ENCODE measurements at places on chromosomes 5 and 9.

GRCh38 chr9:82134010-82134409 lies 145.4 kb downstream of the SPATA31D1 start:
- DNase-seq, result no peak

DNA sequence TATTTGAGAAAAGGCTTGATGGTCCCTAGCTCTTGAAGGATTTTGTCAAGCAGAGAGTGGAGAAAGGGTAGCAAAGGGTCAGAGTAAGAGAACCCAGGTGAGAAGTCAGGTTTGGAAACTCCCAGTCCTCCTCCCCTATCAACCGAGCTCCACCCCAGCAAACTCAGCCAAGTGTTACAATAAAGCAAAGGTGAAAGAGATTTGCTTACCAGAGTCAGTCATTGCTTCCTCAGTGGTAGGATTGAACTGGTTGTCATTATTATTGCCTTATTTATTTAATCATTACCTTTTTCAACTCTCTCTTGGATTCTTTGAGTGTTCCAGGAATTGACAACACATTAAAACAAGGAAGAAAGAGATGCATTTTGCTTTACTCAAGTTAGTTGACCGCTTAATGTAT lies 80.5 kb downstream of the RFK start:
- no peak for DNase-seq

DNA sequence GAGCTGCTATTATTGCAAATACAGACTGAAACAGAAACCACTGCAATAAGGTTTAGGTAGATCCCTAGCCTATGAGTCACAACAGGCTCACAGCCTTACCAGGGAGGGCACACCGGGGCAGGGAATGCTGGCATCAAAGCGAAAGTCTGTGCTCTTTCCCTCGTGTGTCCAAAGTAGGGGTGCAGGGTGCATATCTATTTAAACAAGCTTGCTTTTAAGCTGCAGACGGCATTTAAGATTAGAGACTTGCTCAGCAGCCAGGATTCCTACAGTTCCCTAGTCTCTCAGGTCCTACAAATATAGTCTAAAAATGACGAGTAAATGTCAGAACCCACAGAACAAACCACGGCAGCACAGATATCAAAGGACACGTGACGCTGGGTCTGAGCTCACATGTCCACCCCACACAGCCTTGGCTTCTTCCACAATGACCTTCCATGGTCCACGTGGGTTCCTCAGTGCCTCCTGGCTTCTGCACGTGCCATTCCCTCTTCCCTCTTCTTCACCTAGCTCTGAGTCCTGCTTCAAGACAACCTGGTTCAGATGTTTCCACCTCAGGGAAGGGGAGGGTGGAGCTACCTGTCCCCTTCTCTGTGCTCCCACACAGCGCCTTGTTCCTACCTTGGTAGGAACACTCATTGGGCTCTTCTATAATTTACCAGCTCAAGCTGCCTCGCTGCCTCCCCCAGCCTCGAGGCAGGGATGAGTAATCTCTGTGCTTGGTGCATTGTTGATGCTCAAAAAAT lies 193.2 kb downstream of the MAPKAP1 start:
- DNase-seq, result no peak

- no peak for DNase-seq
Measured at GRCh38 chr9:27539479-27540441, 10.1 kb upstream of the MOB3B start.

GRCh38 chr9:34501889-34502425 lies 20.8 kb downstream of the ENHO start:
- DNase-seq, result no peak

- DNase-seq, result no peak
Measured at GRCh38 chr5:172371684-172372083, 82.6 kb downstream of the SH3PXD2B start.

- DNase-seq, result no peak
Measured at GRCh38 chr5:141517880-141518617, 29.2 kb downstream of the PCDHGC5 start.

DNA sequence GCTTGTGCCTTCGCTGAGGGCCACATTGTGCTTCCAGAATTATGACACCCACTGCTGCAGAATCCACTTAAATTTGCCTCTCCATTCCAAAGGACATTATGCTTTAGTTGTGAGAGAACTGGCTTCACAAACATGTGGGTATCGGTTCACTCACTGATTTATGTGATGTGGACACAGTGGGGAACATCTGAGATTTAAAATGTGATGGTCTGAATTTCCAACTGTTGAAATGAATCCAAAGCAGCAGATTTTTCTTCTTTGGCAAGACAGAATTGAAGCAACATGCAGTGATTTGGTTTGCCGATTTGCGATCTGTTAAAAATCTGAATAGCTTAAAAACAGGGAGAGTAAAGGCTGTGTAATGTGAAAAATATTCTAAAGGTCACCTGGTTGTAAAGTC lies 20.3 kb downstream of the PCSK5 start:
- DNase-seq, result no peak

GRCh38 chr5:848671-849111 lies 2.1 kb downstream of the ZDHHC11 start:
- DNase-seq, result no peak

DNA sequence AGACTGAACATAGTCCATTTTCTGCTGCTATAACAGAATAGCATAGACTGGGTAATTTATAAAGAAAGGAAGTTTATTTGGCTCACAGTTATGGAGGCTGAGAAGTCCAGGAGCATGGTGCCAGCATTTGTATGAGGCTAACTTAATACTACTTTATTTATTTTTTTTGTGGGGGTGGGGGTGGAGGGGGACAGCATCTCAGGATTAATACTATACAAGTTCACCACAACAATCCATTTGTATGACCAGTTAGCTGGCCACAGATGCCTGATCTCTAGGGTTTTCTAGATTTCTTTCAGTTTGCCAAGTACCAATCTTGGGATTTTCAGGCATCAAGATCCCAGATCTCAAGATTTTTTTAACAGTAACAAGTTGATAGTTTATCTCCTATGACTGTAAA lies 20.3 kb downstream of the ANGPTL2 start:
- DNase-seq, result no peak

GRCh38 chr5:76083555-76084495 lies 642 bp downstream of the SV2C start:
- no peak for DNase-seq

GRCh38 chr5:58872670-58873273 lies 289.9 kb downstream of the RAB3C start:
- no peak for DNase-seq

DNA sequence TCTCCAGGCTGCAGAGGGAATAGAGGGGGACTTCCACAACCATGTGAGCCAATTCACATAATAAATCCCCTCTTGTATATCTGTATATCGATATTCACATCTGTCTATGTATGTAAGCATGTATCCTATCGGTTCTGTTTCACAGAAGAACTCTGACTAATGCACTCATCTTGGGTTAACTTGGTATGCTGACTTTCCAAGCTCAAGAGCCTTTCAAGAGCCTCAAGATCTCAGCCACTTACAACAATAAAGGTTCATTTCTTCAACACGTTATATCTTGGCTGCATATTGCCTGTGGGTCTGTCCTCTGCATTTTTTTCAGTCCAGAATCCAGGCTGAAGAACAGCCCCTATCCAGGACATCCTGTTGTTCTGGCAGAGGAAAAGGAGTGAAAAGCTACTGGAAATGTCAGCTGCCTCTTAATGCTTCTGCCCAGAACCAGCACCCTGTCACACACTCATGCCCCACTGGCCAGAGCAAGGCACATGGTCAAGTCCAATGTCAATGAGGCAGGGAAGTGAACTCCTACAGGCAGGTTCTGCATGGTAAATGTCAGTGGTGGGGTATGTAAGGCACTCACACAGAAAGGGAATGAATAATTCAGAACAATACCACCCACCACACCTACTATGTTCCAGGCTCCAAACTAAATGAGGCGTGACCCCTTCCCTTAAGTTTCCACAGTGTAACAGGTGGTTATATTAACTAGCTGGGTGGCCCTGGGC lies 91.6 kb upstream of the ICE1 start:
- no peak for DNase-seq

DNA sequence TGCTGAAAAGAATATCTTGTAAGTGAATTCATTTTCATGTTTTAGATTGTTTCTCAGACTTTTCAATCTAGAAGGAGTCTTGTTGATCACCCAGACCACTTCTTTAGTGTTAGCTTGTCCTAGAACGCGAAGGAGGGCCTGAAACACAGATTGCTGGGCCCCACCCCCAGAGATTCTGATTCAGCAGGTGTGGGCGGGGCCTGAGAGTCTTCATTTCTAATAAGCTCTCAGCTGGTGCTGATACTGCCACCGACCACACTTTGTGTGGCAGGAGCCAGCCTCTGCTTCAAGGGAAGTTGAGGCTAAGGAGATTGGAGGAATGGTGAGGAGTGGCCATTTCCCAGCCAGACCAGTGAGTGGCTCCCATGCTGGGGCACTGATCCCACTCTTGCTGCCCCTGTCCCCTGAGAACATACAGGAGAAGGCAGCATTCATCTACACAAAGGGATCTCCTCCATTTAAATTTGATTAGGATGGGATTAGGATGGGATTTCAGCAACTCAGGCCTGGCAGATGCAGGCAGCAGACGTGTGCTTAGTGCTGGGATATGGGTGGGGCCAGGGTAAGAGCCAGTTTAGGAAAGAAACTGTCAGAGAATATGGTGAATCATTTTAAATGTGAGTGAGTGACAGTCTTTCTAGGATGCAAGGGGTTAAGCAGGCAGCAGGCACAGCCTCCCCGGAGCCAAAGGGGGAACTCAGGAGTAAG lies 35.9 kb downstream of the ZNF618 start:
- no peak for DNase-seq

GRCh38 chr5:116492016-116492623 lies 82.5 kb downstream of the SEMA6A start:
- DNase-seq, result no peak

DNA sequence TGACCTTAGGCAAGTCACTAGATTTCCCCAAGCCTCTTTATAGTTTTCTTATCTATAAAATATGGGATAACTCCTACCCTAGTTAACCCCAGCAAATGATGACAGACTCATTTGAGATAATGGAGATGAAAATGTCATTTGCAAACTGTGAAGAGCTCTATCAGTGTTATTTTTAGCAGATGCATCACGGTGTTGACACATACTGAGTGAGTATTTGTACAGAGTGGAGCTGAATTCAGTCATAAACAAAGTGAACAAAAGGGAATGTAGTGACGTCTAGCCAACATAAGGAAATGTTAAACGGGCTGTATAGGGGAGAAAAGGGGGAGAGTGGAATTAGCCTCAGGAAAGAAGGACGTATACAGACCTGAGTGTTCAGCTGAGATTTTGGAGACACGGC lies 75.9 kb downstream of the NMUR2 start:
- no peak for DNase-seq

GRCh38 chr5:3891113-3891512 lies 295.5 kb downstream of the IRX1 start:
- no peak for DNase-seq

DNA sequence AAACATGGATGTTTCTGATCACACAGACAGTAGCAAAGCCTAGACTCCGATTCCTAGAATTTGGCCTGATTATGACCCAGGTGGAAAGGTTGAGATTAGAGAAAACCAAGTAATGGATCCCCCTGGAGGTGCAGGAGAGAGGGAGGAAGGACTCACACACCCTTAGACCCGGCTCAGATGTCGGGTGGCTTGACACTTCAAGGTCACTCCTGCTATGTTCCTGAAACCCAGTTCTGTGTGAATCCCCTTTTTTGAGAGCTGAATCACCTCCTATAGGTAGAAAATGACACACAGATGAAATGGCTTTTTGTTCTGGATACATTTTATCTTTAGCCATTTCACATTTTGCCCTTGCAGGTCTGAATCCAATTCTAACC lies 192.8 kb downstream of the ARRDC3 start:
- DNase-seq, result no peak

DNA sequence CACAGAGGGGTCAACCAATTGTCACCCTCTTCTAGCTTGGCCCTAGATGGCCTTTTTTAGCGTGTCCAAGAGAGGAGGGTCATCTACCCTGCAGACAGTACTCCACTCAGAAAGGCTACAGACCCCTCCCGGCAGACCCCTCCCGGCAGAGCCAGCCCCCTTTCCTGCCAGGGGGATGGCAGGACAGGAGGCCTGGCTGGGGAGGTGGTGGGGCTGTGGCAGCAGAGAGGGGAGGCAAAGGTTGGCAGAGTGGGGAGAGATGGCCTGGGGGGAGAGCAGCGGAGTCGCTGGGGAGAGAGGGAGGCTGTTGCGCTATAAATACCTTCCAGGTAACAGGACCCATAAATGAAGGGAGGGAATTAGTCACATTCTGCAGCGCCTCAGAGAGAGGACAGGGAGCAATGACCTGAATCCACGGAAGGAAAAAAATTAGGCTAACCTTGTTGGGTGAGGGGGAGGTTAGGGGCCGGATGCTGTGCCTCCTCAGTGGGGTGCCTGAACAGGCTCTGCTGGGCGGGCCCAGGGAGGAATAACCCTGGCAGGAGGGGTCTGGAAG lies 32.9 kb upstream of the PSD2 start:
- no peak for DNase-seq

DNA sequence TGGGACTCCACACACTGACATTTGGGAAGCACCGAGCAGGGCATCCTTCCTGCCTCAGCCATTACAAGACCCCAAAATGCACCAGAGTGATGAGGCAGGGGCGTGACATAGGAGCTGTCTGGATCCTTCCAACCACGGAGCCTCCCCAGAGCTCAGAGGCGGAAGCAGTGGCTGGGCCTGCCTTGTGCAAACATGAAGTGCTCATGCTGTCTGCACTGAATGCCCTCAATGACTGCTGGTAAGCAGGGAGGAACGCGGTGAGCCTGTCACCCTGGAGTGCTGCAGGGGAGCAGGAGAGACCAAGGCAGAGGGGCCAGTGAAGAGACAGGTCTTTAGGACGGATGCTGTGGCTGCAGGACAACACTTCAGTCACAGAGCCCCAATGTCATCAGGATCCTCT lies 60.2 kb upstream of the HRH2 start:
- no peak for DNase-seq

- DNase-seq, result no peak
Measured at GRCh38 chr5:132592521-132592920, 35.7 kb downstream of the RAD50 start.

DNA sequence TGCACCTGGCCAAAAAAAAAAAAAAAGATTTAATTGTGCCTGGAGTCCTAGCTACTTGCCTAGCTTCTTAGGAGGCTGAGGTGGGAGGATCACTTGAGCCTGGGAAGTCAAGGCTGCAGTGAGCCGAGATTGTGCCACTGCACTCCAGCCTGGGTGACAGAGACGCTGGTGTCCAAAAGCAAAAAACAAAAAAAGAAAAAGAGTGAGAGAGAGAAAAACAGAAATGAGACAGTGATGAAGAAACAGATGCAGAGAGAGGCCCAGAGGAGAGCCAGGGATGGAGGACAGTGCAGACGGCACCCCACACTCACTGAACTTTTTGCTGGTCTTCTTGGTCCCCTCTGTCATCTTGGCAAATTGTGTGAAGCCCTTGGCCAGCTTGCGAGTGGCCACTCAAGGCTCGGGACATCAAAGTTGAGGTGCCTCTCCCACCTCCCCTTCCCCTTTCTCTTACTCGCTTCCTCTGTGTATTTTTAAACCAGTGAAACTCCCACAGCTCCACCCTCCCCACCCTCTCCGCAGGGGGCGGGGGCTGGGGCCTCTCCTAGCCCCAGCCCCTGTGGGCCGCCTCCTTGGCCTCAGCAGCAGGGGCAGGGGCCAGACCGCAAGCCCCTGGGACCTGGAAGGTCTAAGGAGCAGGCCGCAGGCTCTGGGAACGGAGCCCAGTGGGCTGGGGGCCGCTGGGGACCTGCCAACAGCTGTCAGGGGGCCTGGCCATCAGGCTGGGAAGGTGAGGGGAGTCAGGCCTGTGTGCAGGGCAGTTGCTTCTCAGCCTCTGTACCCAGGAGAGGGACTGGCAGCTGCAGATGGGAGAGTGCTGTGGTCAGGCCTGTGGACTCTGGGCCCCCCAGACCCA lies at the start of gene SH2D3C:
SH2D3C (minus strand) TSS at position 387 of the 856 bp plus-strand sequence; CDS start at position 348, 39 bp downstream.
- no peak for DNase-seq

Measured in HuH-7 (cell line).